Suppressor macrophage (primary cell): ENCODE measurements at places on chromosomes 5 and 9.

- no peak for DNase-seq
These were observed 512.2 kb upstream of the ZNF462 start for GRCh38 chr9:106350777-106351176.

DNA sequence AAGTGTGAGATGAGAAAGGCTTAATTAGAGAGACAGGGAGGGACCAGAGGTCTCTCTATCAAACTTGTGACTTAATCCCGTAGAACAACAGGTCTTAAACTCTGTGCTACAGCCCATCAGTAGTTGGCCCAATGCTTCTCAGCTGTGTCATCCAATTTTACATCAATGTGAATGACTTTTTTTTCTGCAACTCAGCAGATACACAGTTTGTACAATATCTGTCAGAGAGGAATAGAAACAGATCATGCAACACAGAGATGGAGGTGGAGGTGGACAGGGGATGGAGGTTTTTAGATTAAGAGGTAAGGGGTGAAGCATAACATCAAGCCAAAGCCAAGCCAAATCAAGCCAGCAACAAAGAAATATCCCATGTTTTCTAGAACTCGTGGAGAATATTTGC lies 43.0 kb downstream of the FBXW11 start:
- no peak for DNase-seq

DNA sequence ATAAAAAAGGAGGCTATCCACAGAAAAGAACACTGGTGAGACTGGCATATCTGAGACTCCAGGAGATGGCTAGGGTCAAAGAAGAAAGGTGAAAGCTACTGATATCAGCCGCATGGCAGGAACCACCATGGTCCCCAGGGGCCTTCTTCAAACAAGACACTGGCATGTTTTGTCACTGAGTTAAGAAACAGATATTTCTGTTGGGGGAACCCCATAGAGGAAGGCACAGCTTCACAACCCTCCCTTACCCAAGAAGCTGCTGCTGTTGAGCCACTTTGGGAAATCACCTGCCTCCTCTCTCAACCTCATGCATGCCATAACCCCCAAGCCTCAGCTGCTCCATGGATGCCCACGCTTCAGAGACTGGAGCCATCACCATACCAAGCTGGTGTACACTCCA lies 13.3 kb upstream of the BTNL3 start:
- no peak for DNase-seq

DNA sequence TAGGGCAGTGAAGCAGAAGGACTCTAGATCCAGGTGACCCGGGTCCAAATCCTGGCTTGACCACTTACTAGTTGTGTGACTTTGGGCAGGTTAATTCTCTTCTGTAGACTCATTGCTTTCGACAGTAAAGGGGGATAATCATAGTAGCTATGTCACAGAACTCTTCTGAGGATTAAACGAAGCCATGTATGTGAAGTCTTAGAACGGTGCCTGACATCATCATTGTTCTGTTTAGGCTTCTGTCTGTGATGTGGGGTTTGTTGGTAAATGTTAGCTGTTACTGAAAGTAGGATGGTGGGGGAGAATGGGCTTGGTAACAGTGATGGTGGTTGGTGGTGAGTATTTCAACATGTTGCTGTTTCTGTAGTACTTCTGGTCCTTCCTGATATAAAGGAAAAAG lies 73.7 kb downstream of the MAP1B start:
- DNase-seq, result no peak

- DNase-seq, result no peak
These were observed 12.2 kb upstream of the ALDH1B1 start for GRCh38 chr9:38380230-38380871.

DNA sequence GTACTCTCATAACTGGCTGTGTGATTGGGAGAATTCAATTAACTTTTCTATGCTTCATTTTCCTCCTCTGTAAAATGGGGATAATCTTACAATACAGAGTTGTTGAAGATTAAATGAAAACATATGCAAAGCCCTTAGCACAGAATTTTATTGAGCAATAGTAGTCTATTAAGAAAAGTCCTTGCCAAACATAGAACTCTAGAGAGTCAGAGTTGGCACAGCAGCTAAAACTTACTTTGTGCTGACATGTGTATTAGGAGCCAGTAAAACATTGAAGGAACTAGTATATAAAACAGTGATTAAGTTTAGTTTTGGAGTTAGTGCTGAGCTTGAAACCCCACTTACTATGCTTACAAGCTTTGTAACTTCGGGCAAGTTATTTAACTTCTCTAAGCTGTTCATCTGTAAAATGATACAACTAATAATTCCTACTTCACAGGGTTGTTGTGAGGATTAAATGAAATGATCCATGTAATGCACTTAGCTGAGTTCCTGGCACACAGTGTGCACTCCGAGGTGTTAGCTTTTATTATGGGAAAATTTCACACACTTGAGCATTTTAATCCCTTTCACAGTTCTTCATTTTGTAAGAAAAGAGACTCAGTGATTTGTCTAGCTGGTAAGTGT lies 20.0 kb upstream of the GRIN3A start:
- DNase-seq, result no peak

DNA sequence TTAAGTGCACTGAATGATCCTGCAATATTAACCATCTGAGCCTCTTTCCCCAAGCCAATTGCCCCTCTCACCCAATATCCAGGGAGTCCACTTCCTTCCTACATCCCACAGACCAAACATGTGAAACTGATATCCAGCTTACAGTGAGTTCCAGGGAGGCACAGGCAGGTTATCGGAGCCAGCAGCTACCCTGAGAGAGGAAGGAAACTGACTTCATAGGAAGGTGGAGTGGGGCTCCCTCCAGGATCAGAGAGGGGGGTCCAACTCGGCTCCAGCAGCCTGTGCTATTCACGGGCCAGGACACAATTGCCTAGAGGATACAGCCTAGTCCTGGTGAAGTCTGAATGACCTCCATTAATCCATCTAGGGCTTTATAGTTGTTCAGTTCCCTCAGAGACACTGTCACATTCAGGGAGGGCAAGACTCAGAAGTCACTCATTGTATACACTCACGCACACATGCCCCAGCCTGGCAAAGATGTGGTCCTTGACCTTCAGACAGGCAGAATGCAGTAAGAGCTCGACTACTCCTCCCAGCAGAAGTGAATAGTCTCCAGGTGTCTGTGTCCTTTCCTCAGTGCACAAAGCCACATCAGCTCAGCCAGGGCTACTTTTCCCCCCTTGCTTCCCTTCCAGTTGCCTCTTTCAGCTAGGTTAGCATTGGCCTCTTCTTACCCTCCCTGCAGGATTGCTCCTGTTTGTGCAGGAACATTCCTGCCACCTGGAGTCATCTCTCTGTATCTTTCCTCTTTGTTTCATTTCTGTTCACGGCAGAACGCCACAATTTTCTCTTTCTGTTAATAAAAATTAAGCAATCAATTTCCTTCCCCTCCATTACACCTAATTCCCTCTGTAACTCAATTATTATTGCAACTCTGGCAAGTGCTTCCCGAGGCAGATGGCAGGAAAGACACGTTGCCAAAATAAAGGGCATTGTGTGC lies 501.7 kb downstream of the ARHGEF28 start:
- no peak for DNase-seq
